ENCODE measurements at places on chromosomes 2 and 18. TPM values are rescaled to one million over a fixed set of nuclear protein-coding genes. Genes with fewer than 3 reads are reported as not detected.
A peak's percentile ranks its signal among the peaks of the same experiment; 100 is the strongest.

DNA sequence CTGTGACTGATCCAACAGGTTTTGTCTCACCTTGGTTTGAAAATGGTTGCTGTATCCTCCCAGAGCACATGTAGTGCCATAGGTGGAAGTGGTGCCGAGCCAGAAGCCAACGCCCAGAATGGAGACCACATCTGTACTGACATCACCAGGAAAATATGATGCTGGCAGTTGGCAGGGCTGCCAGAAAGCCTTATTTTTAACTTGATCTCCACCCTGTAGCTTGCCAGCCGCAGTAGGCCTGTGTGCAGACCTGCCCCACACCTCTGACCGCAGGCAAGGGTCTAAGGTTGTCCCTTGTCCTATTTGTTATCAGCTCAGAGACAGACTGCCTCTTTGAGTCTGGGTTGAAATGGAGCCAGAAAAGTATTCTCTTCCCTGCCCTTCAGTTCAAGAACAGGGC lies 123.5 kb upstream of the EML6 start:
- DNase-seq = peak; percentile 80

- DNase-seq = no peak
Measured at GRCh38 chr2:74474899-74475298, 2.4 kb upstream of the MRPL53 start.

DNA sequence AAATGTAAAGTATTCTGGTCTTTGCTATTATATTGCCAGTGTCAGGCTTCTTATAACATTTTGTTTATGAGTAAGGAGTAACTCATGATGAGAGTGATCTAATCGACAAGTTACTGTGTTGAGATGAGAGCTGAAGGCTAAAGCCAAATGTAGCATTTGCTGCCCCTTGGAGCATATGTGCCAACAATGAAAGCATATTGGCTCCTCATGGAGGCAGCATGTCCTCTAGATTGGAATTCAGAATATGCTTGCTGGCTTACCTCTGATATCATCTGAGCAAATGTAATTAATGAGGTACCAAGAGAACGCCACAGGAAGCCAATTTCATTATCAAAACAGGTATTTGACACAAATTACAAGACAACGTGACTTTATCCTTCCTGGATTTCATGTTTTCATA lies 781.1 kb upstream of the FSHR start:
- no peak for DNase-seq

DNA sequence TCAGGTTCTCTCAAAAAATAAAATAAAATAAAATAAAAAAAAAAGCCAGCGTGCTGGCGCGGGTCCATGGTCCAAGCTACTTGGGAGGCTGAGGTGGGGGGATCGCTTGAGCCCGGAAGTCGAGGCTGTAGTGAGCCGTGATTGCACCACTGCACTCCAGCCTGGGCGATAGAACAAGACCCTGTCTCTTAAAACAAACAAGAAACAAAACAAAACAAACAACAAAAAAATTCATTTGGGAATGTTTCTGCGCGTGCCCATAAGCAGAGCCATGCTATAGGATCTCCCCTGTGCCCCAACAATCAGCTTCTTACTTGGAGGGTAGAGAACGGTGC lies 16.4 kb upstream of the CD8A start:
- no peak for DNase-seq

POTEI gene
- not detected for total RNA-seq

DNA sequence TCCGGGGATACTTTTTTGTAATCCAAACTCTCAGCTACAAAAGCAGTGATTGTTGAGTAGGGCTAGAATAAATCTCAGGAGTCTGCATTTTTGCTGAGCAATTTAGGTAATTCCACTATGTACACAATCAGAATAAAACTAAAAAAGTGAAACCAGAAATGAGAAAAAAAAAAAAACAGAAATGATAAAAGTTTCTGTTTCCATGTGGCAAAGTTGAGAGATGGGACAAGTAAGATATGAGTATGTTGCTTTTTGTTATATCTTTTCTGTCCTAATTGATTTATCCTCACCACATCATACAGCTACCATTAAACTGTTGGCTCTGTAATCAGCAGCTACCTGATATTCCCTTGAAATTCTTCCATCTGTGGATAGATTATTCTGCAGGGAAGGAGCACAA lies 92.7 kb downstream of the VWC2L start:
- no peak for DNase-seq

DNA sequence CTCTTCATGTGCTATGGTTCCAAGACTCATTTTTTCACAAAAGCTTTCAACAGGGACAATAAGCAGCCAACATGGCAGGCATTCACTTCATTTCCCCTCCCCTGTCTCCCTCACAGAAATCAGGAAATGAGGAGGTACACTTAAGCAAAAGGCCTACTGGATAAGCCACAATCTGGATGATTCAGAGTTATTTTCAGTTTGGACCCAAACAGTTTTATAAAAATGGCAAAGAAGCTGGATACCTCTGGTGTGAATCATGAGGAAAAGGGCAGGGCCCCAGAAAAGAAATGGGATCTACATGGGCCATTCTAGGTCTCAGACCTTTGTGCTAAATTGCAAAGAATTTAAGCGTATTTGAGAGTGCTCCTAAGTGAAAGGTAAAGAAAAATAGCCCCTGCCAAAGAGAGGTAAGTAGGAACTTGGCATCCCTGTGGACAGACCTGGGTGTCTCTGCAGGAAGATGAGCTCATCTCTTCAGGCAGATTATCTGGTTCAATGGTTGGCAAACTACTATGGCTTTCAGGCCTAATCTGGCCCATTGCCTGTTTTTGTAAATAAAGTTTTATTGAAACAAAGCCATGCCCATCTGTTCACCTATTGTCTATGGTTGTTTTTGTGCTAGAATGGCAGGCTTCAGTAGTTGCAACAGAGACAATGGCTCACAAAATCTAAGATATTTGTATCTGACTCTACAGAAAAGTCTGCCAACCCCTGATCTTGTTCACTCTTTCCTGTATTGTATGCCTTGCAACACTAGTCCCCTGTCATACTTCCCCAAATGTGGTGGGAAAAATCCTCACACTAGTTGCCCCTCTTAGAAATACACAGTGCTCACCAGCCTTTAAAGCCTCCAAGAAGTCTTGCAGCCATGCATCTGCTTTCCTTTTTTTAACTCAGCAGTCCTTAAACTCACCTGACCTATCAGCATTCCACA lies 315.0 kb downstream of the ALK start:
- no peak for DNase-seq

GRCh38 chr2:50431958-50432650 lies 599.8 kb downstream of the NRXN1 start:
- no peak for DNase-seq

SCN9A gene
- 3.1 TPM for total RNA-seq

GRCh38 chr2:189231719-189232323 lies 52.3 kb upstream of the COL5A2 start:
- DNase-seq = no peak

PLA2R1 gene
- total RNA-seq = 19.0 TPM

RBM43 gene
- 13.4 TPM for total RNA-seq
